ENCODE measurements at places on chromosomes 2 and 18. TPM values are rescaled to one million over a fixed set of nuclear protein-coding genes. Genes with fewer than 3 reads are reported as not detected.

The NYAP2 gene
- total RNA-seq, result not detected

The C2orf74 gene
- total RNA-seq, result 4.1 TPM

The CCL20 gene
- 0.53 TPM for total RNA-seq

The GPD2 gene
- 37.0 TPM for total RNA-seq

The CCBE1 gene
- total RNA-seq, result not detected

The ZC3H15 gene
- 65.1 TPM for total RNA-seq

The PRKD3 gene
- 47.3 TPM for total RNA-seq

The IL1R2 gene
- total RNA-seq, result not detected

The CFAP210 gene
- total RNA-seq, result not detected

The TNFRSF11A gene
- 11.1 TPM for total RNA-seq

The FNDC4 gene
- total RNA-seq, result 15.5 TPM

The MDH1B gene
- total RNA-seq, result not detected

The ASXL3 gene
- 1.7 TPM for total RNA-seq

The FAM124B gene
- total RNA-seq, result 82.0 TPM

The PRSS56 gene
- total RNA-seq, result not detected

The DUSP28 gene
- 2.1 TPM for total RNA-seq

Data from endothelial cell of umbilical vein (primary cell).